ENCODE measurements at places on chromosomes 7 and 10.
A peak's percentile ranks its signal among the peaks of the same experiment; 100 is the strongest.

GRCh38 chr7:1864161-1864940 lies 194.3 kb downstream of the ELFN1 start:
- DNase-seq = no peak

- DNase-seq = no peak
Observed at GRCh38 chr7:140526787-140527664, 47.7 kb upstream of the MKRN1 start.

- DNase-seq = no peak
Observed at GRCh38 chr7:122604251-122604650, 94.7 kb downstream of the RNF133 start.

DNA sequence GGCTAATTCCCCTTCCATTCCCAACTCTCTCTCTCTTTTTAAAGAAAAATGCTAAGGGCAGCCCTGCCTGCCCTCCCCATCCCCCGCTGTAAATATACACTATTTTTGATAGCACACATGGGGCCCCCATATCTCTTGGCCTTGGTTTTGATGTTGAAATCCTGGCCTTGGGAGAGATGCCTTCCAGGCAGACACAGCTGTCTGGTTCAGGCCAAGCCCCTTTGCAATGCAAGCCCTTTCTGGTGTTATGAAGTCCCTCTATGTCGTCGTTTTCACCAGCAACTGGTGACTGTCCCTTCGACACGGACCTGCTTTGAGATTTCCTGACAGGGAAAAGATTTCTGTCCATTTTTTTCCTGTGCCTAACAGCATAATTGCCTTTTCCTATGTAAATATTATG lies 3.0 kb downstream of the ADRA2A start:
- DNase-seq = no peak

- no peak for DNase-seq
Observed at GRCh38 chr10:48493083-48493871, 111.6 kb downstream of the ARHGAP22 start.

GRCh38 chr7:91424371-91424770 lies 160.1 kb downstream of the FZD1 start:
- DNase-seq = no peak

- no peak for DNase-seq
Observed at GRCh38 chr10:76432016-76433012, 1000.9 kb downstream of the LRMDA start.

GRCh38 chr7:107125475-107125874 lies 43.3 kb upstream of the HBP1 start:
- DNase-seq = no peak

- DNase-seq = no peak
Observed at GRCh38 chr7:82810558-82811259, 352.0 kb downstream of the PCLO start.

DNA sequence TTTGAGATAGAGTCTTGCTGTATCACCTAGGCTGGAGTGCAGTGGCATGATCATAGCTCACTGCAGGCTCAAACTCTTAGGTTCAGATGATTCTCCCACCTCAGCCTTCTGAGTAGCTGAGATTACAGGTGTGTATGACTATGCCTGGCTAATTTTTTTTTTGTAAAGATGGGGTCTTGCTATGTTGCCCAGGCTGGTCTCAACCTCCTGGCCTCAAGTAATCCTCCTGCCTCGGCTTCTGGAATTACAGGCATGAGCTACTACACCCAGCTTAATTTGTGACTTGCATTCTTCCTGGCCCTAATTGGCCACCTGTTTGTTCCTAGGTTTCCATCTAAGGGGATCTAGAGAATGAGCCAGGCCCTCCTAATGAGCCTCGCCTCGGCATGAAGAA lies 9.3 kb downstream of the ARHGAP22 start:
- no peak for DNase-seq

- DNase-seq = no peak
Observed at GRCh38 chr7:7242899-7243298, 60.6 kb downstream of the C1GALT1 start.

DNA sequence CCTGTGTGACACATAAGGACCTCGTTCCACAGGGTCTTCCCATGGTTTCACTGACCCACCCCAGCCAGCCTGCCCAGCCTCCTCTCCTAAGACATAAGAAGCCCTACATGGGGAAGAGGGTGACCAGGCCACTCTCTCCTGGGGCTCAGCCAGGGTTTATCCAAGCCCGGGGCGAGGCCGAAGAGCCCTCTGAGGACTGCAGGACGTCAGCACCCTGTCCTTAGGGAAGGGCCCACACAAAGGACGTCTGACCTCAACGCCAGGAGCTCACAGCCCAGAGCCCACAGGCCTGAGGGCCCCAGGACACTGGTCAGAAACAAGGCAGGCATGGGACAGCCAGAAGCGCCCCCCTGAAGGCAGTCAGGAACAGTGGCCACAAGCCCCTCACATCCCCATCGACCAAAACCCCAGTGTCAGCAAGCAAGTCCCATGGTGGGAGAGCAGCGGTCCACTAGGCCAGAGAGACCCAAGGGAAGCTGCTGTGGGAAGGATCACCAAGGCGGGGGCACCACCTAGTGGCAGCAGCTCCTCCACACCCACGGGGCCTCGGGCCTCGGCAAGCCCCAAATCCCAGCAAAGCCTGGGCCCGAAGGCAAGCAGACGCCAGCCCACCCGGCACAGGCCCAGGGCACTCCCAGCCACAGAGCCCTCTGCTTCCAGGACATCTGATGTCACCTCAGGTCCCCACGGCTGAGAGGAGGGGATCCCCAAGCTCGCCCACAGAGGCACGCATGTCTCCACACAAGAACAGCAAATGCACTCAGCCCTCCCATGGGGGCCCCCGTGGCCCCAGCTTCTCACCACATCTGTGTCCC lies 23.4 kb downstream of the MAD1L1 start:
- peak; percentile 6 for DNase-seq

DNA sequence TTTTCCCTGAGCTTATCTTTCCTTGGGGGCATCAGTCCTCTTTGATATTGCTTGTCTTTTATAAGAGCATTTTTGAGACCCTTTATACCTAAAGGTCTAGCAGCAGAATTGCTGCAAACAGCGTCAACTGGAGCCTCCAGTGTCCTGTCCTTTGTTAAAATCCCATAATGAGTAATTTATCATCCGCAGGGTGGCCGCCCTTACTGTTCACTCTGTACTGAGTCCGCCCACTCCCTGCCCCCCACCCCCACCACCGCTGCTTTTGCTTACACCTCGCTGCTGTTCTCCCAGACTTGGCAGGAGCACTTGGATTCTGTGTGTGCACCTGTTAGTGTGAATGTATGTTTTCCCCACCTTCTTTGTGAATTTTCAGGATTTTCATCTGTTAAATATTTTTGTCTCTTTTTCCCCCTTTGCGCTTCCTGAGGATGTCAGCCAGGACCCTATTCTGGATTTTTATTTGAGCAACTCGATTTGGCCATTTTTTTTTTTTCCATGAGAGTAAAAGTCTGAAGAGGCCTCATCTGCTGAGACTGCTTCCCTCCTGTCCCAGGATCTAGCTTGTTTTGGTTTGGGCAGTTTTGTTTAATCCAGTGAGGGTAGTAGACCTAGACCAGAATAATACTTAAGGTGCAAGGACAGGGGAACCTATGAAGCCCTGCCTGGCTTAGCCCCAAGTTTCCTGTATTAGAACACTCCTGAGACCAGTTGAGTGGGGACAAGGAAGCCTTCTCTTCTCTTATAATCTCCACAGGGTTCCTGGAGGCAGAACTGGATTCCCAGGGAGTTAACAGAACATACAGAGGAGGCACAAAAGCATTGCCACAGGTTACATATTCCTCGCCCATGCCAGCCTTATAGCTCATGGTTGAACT lies 8.2 kb downstream of the AGFG2 start:
- no peak for DNase-seq

GRCh38 chr7:20595971-20596370 lies 19.5 kb upstream of the ABCB5 start:
- DNase-seq = no peak

DNA sequence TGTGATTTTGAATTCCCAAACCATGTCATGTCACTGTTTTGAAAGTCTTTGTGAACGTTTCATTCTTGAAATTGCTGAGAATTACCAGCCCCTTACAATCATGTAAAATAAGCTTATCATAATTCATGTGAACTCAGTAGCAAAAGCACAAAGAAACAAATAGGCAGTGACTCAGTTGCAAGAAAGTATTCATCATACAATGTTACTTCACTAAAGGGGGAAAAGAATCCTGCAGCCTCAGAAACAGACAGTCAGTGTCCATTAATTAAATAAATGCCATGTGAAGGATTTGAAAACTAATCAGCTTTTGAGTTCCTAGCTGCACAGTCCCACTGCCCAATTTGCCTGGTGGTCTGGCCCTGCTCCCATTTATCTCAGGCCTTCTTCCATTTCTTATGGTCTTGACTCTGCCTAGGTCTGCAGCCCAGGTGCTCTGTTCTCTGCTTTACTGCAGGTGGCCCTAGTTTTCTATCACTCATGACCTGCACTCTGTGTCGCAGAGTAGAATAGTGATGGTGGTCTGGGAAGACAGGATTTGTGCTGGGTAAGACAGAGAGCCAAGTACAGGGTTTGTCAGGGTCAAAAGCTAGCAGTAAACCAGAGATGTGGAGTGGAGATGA lies 99.7 kb downstream of the PLCE1 start:
- DNase-seq = no peak

- DNase-seq = no peak
Observed at GRCh38 chr10:14179251-14179650, 151.5 kb downstream of the FRMD4A start.

DNA sequence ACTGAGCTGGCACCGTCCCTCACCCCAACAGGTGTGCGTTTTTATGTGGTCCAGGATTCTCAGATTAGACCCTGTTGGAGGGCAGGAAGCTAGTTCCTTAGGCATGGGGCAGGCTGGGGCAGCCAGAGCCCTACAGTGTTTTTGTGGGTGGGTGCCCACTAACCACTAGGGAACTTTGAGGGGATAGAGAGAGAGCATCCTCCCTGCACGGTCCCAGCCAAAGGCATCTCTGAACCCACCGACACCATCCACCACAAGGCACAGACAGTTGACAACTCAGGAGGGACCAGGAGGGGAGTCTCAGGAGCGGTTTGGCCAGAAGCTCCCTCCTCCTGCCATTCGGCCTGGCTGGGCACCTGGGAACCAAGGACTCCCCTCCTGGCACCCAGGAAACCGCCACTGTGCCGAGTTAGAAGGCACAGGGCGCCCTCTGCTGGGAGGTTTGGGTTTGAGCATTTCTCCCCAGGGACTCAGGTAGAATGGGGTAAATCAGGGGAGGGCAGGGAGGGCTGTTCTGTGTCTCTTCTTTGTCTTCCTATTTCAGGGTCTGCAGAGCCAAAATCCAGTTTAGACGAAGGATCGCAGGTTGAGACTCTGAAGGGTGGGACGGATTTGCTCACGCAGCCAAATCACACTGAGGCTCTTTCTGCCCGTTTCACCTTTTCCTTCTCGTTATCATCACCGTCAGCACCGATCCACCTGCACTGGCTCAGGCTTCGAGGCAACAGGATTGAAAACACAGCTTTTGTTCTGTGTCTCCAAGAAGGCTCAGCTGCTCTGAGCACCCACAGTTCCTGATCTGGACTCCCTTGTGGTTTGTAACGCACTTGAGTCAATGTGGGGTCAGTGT lies 84.8 kb upstream of the COL13A1 start:
- DNase-seq = peak; percentile 14

DNA sequence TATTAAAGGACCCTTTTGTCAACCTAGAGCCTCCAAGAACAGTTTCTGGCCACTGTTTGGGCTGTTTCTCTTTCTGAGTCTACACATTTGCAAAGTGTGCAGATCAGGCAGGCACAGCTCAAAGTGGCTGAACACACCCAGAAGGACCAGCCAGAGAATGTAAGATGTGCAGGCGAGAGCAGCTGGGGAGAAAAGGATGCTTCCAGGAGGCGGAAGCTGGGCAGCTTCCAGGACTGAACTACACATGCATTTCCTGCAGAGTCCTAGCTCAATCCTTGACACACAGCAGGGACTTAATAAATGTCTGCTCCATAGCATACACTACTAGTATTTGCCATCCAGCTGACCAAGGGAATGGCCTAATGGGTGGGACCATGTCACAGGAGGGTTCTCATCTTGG lies 70.9 kb downstream of the CTBP2 start:
- DNase-seq = no peak

DNA sequence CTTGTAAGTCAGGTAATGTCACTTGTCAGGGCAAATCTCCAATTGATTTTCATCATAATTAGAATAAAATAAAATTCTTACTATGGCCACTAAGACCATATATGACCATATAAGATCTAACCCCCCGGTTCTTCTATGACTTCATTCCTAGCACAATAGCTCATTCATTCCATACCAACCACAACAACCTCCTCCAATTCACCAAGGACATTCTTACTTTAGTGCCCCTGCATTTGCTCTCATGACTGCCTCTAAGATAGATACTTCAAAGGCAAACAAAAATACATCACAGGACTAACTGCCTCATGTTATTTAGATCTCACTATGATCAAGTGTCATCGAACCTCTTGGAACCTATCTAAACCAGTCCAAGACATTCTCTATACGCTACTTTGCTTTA lies 90.8 kb downstream of the SNX13 start:
- no peak for DNase-seq

- no peak for DNase-seq
Observed at GRCh38 chr7:104956753-104957450, 57.1 kb upstream of the KMT2E start.

DNA sequence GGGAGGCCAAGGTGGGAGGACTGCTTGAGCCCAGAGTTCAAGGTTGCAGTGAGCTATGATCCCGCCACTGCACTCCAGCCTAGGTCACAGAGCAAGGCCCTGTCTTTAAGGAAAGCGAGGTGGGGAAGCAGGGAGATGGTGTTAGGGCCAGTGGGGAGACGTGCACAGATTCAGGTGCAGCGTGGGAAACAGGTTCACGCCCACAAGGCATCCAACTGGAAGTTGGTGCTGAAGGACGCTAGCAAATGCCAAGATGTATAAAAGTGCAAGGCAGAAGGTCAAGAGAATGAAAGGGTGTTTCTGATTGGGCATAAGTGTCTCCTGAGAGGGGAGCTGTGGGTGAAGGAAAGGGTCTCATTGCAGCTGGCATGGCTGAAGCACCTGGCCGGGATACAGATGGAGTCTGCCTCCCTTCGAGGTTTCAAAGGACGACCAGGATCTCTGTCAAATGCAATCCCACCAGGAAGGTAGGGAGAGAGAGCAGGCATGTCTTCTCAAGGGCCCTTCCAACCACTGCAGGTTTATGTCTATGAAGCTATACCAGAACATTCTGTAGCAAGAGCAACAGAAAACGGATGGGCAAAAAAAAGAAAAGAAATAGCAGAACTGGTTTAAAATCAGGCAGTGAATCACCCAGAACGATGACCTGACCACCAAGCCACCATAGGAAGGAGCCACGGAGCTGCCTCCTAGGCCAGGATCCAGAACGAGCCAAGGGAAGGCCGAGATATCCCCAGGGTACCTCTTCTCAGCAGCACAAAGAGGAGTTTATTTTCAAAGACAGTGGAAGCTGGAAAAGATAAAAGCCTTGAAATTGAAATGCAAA lies 43.2 kb downstream of the GSDME start:
- DNase-seq = no peak

- no peak for DNase-seq
Observed at GRCh38 chr7:156895024-156895780, 2.2 kb upstream of the LMBR1 start.

- DNase-seq = no peak
Observed at GRCh38 chr10:120428754-120429153, 28.3 kb upstream of the PLPP4 start.

DNA sequence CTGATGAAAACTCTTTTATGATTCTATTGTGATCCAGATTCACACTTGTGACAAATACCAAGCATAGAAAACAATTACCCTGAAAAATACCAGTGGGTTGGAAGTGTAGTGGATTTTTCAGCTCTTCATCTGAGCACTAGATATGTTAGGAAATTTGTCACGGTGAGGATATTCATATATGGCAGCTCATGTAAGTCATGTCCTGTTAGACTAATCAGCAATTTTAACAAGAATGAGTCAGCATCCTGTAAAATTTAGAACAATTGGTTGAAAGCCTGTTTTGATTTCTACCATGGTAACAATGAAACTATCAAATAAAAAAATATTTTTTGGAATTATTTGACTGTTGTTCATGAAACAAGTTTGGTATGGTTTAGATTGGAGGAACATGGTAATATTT lies 334.3 kb downstream of the CACNA2D1 start:
- DNase-seq = no peak
